Hematopoietic multipotent progenitor cell treated with erythropoietin and hydrocortisone succinate and interleukin-3 and kit ligand, for 15 days (in vitro differentiated cells): ENCODE measurements at places on chromosomes 3 and 15.

GRCh38 chr3:146503461-146504202, 34.3 kb upstream of the PLSCR2 start:
- DNase-seq = no peak

GRCh38 chr3:48402907-48403306, 27.0 kb downstream of the PLXNB1 start:
- no peak for DNase-seq

GRCh38 chr15:78461171-78461888, 23.3 kb downstream of the IREB2 start:
- no peak for DNase-seq

- no peak for DNase-seq
Observed at GRCh38 chr3:57696801-57697321, 4.0 kb upstream of the DENND6A start.

GRCh38 chr3:24500806-24501205, 6.2 kb upstream of the THRB start:
- DNase-seq = no peak

DNA sequence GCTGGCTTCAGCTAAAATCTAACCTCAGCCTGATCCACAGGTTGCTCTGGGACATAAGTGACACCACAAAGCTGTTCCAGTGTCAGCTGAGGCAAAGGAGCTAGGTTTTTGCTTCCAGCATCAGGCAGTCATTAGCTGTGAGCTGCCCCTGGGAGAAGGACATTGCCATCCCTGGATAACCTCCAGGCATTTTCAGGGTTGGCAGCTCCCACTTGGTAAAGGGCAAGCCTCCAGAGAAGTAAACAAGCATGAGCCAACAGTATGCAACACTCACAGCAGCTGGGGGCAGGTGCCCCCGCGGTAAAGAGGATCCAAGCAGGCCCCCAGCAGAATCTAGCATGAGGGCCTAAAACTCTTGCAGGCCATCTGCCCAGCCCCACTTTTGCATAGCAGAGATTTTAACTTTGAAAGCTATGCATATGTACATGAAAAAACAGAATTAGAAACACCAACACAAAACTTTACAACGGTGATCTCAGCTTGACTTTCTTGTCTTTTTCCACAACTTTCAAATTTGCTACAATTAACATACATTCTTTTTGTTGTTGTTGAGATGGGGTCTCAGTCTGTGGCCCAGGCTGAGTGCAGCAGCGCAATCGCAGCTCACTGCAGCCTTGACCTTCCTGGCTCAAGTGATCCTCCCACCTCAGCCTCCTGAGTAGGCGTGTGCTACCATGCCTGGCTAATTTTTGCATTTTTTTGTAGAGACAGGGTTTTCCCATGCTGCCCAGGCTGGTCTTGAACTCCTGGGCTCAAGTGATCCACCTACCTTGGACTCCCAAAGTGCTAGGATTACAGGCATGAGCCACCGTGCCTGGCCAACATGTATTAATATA, 83.8 kb upstream of the TPM1 start:
- DNase-seq = no peak

DNA sequence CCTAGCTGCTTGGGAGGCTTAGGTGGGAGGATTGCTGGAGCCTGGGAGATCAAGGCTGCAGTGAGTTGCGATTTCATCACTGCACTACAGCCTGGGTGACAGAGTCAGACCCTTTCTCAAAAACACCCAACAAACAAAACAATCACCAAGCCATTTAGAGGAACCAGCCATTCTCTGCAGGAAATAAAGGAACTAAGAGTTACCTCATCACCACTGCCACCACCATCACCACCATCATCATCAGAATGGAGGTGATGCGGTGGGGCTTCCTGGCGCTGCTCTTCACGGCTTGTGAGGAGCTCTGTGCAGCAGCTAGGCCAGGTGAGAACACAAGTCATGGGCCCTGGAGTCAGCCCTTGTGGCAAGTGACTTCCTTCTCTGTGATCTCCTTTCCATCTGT, 37.7 kb upstream of the KLHL25 start:
- DNase-seq = no peak

DNA sequence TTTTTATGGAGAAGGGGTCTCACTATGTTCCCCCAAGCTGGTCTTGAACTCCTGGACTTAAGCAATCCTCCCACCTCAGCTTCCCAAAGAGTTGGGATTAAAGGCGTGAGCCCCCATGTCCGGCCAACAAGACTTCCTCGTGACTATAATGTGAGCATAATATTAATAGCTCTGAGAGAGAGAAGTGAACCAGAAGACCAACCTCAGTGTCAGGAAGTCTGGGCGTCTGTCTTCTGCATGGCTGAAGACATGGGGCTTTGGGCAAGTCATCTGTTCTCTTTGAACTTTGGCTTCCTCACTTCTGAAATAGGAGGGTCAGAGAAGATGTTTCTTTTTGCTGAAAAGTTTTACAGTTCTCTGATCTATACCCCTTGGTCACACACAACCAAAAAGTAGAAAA, 92.1 kb downstream of the SLC49A4 start:
- DNase-seq = no peak

GRCh38 chr3:185328324-185329004, 34.5 kb upstream of the MAP3K13 start:
- DNase-seq = no peak

DNA sequence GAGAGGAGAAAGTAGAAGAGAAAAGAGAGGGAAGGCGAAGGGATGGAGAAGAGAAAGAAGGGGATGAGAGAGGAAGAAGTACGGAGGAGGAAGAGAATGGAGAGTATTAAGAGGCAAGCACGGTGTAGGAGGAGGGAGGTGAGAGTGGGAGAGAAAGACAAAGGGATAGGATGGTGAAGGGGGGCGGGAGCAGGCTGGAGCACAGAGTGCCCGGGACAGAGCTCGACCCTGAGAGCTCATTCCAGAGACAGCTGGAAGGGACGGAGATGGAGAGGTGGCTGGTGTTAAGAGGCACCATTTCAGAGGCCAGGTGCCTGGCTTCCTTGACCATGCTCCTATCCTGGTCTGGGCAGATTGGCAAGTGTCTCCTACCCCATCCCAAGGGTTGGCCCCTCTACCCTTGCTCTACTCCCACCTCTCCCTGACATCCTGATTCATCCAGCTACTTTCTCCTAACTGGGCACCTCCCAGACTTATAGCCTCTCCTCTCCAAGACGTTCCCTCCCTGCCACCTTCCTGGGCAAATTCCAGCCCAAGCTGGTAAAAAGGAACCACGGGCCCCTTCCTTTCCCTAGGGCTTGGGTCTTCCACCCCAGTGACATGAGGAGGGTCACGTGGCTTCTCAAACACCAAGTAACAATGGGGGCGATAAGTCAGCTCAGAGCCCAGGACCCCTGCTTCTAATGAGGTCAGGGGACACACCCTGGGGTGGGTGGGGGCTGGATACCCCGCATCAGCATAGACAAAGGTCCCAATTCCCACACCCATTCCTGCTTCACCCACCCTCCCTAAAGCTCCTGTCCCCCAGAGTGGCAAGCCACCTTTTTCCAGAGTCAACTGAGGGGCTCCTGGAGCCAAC, 1.1 kb downstream of the CLCN2 start:
- DNase-seq = no peak

GRCh38 chr3:186385856-186386602, 24.0 kb upstream of the DGKG start:
- no peak for DNase-seq

DNA sequence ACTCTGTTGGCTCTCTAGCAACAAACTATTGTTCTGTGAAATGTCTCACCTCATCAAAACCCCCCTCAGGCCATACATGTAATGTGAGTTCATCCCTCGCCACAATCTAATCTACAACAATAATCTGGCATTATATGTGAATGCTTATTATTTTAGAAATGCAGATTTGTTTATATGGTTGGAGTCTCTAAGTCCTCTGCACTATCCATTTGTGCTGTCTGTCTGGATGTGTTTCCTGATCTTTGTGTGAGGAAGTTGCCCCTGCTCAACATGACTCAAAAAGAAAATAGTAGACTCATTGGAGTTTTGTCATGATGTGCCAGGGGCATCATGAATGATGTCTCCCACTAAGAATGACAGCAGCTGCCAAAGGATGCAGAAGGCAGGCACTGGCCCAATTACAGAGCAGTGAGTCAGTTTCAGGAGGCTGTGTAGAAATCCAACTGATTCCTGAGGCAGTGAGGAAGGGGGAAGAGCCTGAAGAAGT, 161.6 kb upstream of the PDZRN3 start:
- DNase-seq = no peak

GRCh38 chr15:49415149-49415548, 7.9 kb upstream of the FGF7 start:
- no peak for DNase-seq

DNA sequence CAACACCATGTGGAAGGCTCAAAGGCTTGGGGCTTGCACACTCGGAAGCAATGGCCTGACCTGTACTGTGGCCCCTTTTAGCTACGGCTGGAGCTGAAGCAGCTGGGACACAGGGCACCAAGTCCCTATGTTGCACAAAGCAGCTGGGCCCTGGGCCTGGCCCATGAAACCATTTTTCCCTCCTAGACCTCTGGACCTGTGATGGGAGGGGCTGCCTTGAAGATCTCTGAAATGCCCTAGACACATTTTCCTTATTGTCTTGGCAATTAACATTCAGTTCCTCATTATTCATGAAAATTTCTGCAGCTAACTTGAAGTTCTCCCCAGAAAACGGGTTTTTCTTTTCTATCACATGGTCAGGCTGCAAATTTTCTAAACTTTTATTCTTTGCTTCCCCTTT, 85.6 kb upstream of the ALDH1A3 start:
- no peak for DNase-seq

DNA sequence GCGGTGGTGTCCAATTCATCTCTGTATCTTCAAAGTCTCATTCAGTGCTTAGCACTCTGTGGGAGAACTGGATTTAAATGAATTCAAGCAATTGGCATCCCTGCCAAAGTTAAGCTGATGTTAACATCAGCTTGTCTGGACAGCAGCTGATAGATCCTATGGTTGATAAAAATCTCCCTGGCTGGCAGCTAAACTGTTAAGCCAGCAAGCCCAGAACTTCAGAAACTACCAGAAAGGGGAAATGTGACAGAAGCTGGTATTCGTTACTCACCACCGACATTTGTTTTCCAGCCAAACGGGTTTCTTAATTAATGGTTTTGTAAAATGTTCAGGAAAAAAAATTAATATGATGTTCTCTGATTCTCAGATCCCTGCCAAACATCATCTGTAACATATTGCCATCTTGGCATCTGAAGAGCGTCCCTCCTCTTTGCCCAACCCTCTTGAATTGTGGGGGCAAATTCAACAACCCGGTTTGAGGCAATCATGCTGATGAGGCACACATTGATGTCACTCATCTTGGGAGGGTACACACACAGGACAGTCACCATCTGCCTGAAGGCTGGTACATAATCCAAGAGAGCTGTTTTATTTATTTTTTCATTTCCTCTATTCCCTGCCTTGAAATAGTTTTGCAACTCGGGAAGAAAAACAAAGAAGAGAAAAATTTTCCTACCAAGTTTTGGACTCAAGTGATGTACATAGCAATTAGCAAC, 76.3 kb upstream of the ABHD17C start:
- no peak for DNase-seq

- DNase-seq = no peak
Observed at GRCh38 chr15:83644439-83644838, 9.5 kb upstream of the ADAMTSL3 start.

DNA sequence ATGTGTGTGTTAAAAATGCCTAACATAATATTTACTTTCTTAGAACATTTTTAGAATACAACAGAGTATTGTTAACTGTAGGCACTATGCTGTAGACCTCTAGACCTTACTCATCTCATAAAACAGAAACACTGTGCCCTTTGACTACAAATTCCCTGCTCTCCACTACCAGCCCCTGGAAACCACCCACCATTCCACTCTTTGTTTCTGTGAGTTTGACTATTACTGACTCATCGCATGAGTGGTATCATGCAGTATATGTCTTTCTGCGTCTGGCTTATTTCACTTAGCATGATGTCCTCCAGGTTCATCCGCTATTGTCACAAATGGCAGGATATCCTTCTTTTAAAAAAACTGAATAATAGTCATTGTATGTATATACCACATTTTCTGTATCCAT, 216.7 kb upstream of the CFAP20DC start:
- no peak for DNase-seq

DNA sequence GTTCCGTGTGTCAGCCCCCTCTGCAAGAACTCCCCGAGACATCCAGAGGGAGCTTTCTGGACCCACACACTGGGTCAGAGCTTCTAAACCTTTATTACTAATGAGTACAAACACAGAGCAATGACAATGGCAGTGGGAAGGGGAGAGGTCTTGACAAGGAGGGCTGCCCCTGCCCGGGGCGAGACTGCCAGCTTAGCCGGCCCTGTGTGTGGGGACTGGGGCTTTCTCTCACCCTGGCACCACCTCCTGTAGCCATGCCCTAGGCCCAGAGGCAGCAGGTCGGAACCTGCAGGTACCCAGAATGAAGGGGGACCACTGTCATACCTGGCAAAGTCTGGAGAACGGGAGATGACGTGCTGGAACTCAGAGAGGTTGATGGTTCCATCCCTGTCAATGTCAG, 3.1 kb downstream of the CIB1 start:
- DNase-seq = no peak

DNA sequence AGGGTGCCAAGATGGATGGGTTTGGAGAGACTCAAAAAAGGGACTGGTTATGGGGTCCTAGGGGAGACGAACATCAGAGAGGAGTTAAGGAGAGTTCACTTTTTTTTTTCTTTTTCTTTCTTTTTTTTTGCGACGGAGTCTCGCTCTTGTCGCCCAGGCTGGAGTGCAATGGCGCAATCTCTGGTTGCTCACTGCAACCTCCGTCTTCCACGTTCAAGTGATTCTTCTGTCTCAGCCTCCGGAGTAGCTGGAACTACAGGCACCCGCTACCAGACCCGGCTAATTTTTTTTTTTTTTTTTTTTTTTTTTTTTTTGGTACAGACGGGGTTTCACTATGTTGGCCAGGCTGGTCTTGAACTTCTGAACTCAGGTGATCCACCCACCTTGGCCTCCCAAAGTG, 1.2 kb downstream of the SPINT1 start:
- no peak for DNase-seq

DNA sequence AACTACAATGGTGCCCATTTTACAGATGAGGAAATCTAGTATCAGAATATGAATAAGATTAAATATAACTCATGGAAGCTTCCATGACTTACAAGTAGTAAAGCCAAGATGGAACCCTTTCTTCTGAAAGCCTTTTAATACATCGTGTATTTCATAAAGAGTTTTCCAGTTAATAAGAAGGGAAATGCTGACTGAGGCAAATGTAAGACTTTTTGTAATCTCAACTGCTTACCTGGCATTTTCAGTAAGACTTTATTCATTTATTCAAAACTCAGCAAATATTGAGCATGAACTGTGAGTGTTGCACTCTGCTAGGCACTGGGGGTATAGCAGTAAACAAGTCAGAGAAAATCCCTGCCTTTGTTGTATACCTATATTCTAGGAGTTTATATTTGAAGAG, 256.4 kb upstream of the THRB start:
- no peak for DNase-seq

DNA sequence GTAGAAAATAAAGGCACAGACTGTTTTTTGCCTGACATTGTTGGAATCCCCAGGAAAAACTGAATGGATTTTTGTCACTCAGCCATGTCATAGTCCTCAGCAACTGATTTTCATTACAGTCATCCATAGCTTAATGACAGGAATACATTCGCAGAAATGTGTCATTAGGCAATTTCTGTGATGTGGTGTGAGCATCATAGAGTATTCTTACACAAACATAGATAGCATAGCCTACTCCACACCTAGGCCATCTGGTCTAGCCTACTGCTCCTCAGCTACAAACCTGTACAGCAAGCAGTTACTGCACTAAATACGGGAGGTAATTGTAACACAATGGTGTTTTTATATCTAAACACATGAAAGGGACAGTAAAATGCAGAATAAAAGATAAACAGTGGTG, 34.4 kb upstream of the FBN1 start:
- DNase-seq = no peak
